ENCODE measurements at places on chromosomes 16 and 17. TPM values are rescaled to one million over a fixed set of nuclear protein-coding genes. Genes with fewer than 3 reads are reported as not detected.

Gene GUCY2D
- total RNA-seq: not detected

DNA sequence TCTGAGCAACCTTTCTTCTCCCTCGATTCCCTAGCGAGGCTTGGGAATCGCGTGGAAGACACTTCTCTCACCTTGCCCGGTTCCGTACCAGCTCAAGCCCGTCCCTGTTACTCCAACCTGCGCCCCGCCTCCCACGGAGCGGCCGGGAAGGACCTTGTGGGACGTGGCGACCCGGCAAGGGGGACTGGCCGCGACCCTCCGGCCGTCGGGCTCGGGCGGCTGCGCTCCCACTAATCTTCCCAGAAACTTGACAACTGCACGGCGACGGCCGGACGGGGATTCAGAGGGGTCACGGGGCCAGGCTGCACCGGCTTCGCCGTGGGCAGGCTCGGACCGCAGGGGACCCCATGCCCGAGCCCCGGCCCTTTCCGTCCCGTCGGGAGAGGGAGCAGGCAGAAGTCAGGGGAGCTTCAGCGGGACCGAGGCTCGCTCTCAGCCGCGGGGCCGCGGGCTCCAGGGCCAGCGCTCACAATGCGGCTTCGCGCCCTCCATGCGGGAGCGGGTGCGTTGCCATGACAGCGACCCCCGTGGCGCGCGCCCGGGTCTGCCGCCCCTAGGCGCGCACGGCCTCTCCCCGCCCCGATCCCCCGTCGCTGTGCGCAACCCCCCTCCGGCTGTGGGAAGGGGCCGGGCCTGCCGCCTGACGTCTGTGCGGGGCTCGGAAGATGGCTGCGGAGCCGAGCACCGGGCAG is at the start of gene SGSM2:
TSS of gene SGSM2 (plus strand) at position 650 of the 692 bp plus-strand sequence. CDS start 188 bp downstream, outside the sequence.
- peaks cover 6% of the 10 kb centered on the region for H3K4me1 ChIP-seq
- H3K27me3 ChIP-seq: no peaks in the 10 kb centered on the region
- DNase-seq: peak; percentile 65
- no peaks in the 10 kb centered on the region for H3K36me3 ChIP-seq
- peak within 1 kb of the TSS; percentile 93 for H3K27ac ChIP-seq

- H3K4me1 ChIP-seq: peaks cover 5% of the 10 kb centered on the region
- H3K27ac ChIP-seq: no peak overlapping the region
- no peaks in the 10 kb centered on the region for H3K27me3 ChIP-seq
- H3K36me3 ChIP-seq: no peaks in the 10 kb centered on the region
Measured at GRCh38 chr17:27888067-27888466, 5.1 kb downstream of the LYRM9 start.

Gene FKBP10
- 14.6 TPM for total RNA-seq

GRCh38 chr17:38604479-38605403 is 1.0 kb downstream of the SRCIN1 start:
- no peaks in the 10 kb centered on the region for H3K36me3 ChIP-seq
- peaks cover 49% of the 10 kb centered on the region for H3K27me3 ChIP-seq
- H3K4me3 ChIP-seq: no peak overlapping the region
- no peak for DNase-seq
- H3K27ac ChIP-seq: no peak overlapping the region
- H3K4me1 ChIP-seq: peaks cover 15% of the 10 kb centered on the region

DNA sequence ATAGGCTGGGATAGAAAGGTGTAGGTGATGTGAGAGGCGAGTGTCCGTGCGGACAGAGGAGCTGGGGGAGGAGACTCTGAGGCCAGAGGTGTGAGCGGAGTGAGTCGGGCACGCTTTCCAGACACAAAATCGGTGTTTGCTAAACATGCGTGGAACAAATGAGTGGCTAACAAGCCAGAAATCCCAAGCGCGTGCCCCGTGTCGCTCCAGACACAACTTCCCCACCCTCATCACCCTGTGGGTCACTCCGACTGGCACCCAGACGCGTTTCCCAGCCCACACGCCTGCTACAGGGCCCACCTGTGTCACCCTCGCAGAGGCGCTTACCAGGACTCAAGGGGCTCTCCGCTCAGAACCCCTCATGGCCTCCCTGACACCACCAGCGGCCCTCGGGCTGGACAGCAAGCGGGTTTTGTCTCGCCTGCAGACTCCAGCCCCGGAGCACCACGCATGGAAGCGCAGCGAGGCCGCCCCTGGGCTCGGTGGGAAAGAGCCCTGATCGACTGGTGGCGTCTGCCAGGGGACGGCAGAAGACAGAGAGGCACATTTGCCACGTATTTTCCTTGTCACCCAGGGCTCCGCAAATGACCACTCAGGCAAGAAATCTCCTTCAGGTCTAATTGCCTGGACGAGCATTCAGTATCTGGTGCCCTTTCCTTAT is 6.0 kb upstream of the RPH3AL start:
- H3K27ac ChIP-seq: no peak overlapping the region
- no peak for DNase-seq
- H3K27me3 ChIP-seq: no peaks in the 10 kb centered on the region
- H3K36me3 ChIP-seq: no peaks in the 10 kb centered on the region

- DNase-seq: no peak
- H3K4me3 ChIP-seq: no peak overlapping the region
- peak overlapping the region; percentile 25 for H3K27ac ChIP-seq
- no peaks in the 10 kb centered on the region for H3K27me3 ChIP-seq
Measured at GRCh38 chr17:38883592-38884526, 14.0 kb downstream of the LASP1 start.

Gene TLCD2
- total RNA-seq: 38.9 TPM

DNA sequence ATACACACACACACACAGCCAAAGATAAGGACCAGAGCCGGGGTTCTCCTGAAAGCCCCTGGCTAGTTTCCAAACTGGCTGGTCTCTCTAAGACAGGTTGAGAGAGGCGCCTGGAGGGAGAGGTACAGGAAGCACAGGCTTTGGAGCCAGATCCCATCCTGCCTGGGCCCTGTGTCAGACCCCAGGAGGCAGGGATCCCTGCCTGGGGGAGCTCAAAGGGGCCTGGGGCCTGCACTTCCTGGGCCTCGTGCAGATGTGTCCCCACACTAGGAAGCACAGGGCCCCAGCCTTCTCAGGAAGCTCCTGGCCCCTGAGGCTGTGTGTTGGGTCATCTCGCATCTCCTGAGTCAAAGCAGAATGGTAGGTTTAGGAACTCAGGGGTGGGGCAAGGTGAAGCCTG is 16.0 kb downstream of the SLC5A10 start:
- no peak for DNase-seq
- H3K27me3 ChIP-seq: no peaks in the 10 kb centered on the region
- H3K4me1 ChIP-seq: peaks cover 17% of the 10 kb centered on the region
- no peaks in the 10 kb centered on the region for H3K36me3 ChIP-seq
- peak overlapping the region; percentile 83 for H3K27ac ChIP-seq

Gene DHX40
- total RNA-seq: 6.6 TPM

- no peak overlapping the region for H3K4me3 ChIP-seq
- no peak overlapping the region for H3K27ac ChIP-seq
- no peaks in the 10 kb centered on the region for H3K36me3 ChIP-seq
- H3K4me1 ChIP-seq: no peaks in the 10 kb centered on the region
Measured at GRCh38 chr16:9176547-9177418, 85.3 kb downstream of the HAPSTR1 start.

DNA sequence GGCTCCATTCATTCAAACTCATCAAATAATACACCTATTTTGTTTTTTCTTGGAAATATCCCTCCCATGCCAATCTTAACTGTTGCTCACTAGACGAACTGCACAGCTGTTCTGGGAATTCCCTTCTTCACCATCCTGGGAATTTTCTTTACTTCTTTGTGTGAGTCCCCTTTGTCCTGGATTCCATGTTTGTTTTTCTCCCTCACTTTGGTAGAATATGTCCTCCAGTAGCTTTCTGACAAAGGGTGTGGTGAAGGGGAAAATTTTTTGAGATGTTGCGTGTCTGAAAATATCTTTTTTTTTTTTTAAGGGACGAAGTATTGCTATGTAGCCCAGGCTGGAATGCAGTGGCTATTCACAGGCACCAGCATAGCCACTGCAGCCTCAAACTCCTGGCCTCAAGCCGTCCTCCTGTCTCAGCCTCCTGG is 17.2 kb upstream of the UTP6 start:
- no peak for DNase-seq
- peaks cover 36% of the 10 kb centered on the region for H3K27me3 ChIP-seq
- no peak overlapping the region for H3K4me3 ChIP-seq
- no peak overlapping the region for H3K27ac ChIP-seq
- peaks cover 2% of the 10 kb centered on the region for H3K4me1 ChIP-seq

Gene NOS2
- total RNA-seq: 2.6 TPM

DNA sequence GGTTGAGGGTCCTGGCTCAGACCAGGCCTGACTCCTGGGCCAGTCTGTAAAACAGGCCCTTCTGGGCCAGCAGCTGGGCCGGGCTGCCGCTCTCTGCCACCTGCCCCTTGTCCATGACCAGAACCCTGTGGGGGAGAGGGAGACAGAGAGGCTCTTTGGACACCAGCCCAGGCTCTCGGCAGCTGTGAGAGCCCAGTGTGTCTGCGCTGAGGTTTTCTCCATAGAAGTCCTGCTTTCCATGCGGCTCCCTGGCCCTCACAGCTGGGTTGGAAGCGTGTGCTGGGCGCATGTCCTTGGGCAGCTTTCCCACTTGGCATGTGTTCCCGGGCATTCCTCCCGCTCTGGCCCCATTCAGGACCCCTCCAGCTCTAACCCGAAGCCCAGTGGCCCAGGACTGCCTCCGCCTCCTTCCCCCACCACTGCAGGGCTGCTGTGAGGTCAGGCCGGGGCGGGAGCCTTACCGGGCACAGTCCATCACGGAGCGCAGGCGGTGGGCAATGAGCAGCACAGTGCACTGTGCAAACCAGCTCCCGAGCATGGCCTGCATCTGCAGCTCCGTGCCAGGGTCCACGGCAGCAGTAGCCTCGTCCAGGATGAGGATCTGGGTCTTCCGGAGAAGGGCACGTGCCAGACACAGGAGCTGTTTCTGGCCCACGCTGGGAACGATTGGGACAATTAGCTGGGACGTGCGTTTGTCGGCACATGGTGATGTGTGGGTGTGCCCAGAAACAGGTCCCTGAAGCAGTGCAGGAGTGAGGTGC is 73.0 kb downstream of the ABCC6 start:
- no peaks in the 10 kb centered on the region for H3K27me3 ChIP-seq
- no peaks in the 10 kb centered on the region for H3K36me3 ChIP-seq
- H3K4me3 ChIP-seq: no peak overlapping the region
- peak overlapping the region; percentile 14 for H3K27ac ChIP-seq
- no peaks in the 10 kb centered on the region for H3K4me1 ChIP-seq

Gene KCNJ2
- total RNA-seq: 37.4 TPM

DNA sequence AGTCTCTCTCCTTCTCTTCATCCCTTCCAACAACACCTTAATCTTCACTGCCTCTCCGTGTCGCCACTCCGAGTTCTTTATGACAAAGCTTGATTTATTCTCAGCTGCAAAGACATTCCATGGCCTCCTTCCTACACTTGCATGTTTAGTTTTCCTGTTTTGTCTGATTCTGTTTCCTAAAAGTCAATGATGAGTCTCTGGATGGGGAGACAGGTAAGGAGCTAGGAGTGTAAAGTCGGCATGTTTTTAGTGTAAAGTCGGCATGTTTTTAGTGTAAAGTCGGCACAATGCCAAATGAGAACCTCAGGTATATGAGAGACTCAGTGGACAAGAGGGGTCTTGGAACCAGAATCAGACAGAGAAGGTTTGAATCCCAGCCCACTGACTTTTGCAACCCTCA is 362.3 kb upstream of the EEF2KMT start:
- no peaks in the 10 kb centered on the region for H3K36me3 ChIP-seq
- no peaks in the 10 kb centered on the region for H3K4me1 ChIP-seq
- no peak overlapping the region for H3K4me3 ChIP-seq
- DNase-seq: no peak
- no peaks in the 10 kb centered on the region for H3K27me3 ChIP-seq

GRCh38 chr17:69505740-69506139 is 91.2 kb downstream of the MAP2K6 start:
- H3K4me3 ChIP-seq: no peak overlapping the region
- peaks cover 18% of the 10 kb centered on the region for H3K4me1 ChIP-seq
- no peak for DNase-seq
- no peak overlapping the region for H3K27ac ChIP-seq

GRCh38 chr16:1923299-1924034 is 5.3 kb upstream of the HS3ST6 start:
- H3K27me3 ChIP-seq: peaks cover 56% of the 10 kb centered on the region
- peak; percentile 66 for DNase-seq
- H3K36me3 ChIP-seq: no peaks in the 10 kb centered on the region
- no peak overlapping the region for H3K27ac ChIP-seq
- no peak overlapping the region for H3K4me3 ChIP-seq

DNA sequence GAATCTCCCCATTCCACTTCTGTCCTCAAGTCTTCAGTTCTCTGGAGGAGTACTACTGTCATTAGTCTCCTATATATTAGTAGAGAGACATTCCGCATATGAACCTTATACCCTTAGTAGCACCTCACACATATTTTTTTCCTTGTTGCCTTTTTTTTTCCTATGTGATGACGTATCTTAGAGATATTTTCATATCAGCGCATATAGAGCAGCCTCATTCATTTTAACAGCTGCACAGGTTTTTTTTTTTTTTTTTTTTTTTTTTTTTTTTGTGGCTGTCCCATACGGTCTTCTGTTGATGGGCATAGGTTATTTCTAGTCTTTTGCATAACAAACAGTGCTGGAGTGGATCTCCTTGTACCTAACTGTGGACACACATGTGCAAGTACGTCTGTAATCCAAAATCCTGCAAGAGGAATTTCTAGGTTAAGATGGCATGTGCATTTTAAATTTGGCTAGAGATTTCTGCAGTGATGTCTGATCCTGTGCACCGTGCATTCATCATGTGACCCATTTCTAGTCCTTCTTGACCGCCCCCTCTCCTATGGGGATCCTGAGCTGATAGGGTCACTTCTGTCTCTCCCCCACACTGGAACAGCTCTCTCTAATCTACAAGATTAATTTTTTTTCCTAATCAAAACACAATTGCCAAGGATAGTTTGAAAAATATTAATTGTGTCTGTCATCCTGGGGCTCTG is 64.8 kb downstream of the PRKCB start:
- no peak overlapping the region for H3K27ac ChIP-seq
- DNase-seq: no peak
- H3K4me1 ChIP-seq: no peaks in the 10 kb centered on the region
- H3K36me3 ChIP-seq: no peaks in the 10 kb centered on the region

GRCh38 chr17:17679748-17680147 is 1.5 kb upstream of the RAI1 start:
- peaks cover under 1% of the 10 kb centered on the region for H3K4me1 ChIP-seq
- H3K36me3 ChIP-seq: no peaks in the 10 kb centered on the region

- H3K36me3 ChIP-seq: no peaks in the 10 kb centered on the region
- H3K27ac ChIP-seq: no peak overlapping the region
- no peak overlapping the region for H3K4me3 ChIP-seq
- peaks cover 16% of the 10 kb centered on the region for H3K4me1 ChIP-seq
Measured at GRCh38 chr17:4582101-4582501, 2.2 kb upstream of the SMTNL2 start.

Gene TMEM238L
- total RNA-seq: 46.6 TPM

Gene MT4
- 95.4 TPM for total RNA-seq

All from transverse colon (tissue), 4 donors.